ENCODE measurements at places on chromosomes 3 and 15.

GRCh38 chr3:160278210-160278609, 53.0 kb downstream of the C3orf80 start:
- H3K27ac ChIP-seq: no peak overlapping the region
- H3K36me3 ChIP-seq: no peaks in the 10 kb centered on the region
- no peak for DNase-seq
- no peaks in the 10 kb centered on the region for H3K4me1 ChIP-seq
- no peak overlapping the region for H3K4me3 ChIP-seq

GRCh38 chr15:29516929-29517328, 247.3 kb upstream of the NSMCE3 start:
- no peak overlapping the region for H3K27ac ChIP-seq
- no peaks in the 10 kb centered on the region for H3K27me3 ChIP-seq
- DNase-seq: no peak
- H3K4me3 ChIP-seq: no peak overlapping the region
- H3K36me3 ChIP-seq: no peaks in the 10 kb centered on the region
- no peaks in the 10 kb centered on the region for H3K4me1 ChIP-seq

- no peaks in the 10 kb centered on the region for H3K4me1 ChIP-seq
- H3K4me3 ChIP-seq: no peak overlapping the region
- no peaks in the 10 kb centered on the region for H3K36me3 ChIP-seq
- H3K27me3 ChIP-seq: no peaks in the 10 kb centered on the region
These were observed 25.1 kb downstream of the SYNPR start for GRCh38 chr3:63303238-63303637.

- no peak for DNase-seq
- no peaks in the 10 kb centered on the region for H3K27me3 ChIP-seq
- H3K27ac ChIP-seq: no peak overlapping the region
- no peaks in the 10 kb centered on the region for H3K4me1 ChIP-seq
These were observed 72.1 kb downstream of the EPHA3 start for GRCh38 chr3:89179355-89180001.

DNA sequence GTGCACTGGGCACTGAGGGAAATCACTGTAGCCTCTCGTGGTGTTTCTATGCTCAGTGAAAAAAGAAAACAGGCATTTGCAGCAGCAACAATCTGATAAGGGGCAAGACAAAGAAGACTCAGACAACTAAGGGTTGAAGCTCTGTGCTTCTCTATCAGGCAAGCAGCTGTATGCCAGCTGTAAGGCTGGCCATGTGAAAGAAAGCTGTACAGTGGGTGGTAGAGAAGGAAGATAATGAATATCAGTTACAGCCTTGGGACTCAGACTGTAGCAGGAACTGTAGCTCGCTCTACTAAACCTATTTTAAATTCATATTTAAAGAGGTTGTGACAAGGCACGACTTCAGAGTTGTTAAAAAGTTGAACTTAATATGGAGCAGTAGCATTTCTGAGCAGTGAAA, 76.3 kb downstream of the VGLL3 start:
- no peaks in the 10 kb centered on the region for H3K27me3 ChIP-seq
- no peaks in the 10 kb centered on the region for H3K4me1 ChIP-seq
- no peak overlapping the region for H3K27ac ChIP-seq
- H3K4me3 ChIP-seq: no peak overlapping the region
- H3K36me3 ChIP-seq: no peaks in the 10 kb centered on the region

DNA sequence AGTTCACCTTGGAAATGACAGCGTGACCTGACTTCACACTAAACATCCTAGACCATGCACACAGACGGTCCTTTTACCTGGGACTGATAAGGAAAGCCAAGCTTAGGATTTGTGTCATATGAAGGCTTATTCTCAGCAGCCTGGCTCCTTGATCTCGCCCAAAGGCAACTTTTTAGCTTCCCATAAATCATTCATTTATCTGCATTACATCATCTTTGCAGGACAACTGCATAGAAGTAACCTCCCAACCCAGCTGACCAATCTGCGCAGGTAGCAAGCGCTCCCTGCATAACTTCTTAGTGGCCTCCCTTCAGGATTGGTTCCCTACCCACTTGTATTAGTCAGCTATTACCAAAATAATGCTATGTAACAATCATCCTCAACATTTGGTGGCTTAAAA, 389.9 kb upstream of the PROK2 start:
- no peak overlapping the region for H3K4me3 ChIP-seq
- DNase-seq: no peak
- no peaks in the 10 kb centered on the region for H3K36me3 ChIP-seq
- no peaks in the 10 kb centered on the region for H3K4me1 ChIP-seq
- no peaks in the 10 kb centered on the region for H3K27me3 ChIP-seq

All from CD8-positive, alpha-beta memory T cell (primary cell).